ENCODE measurements at places on chromosomes 4 and X.

DNA sequence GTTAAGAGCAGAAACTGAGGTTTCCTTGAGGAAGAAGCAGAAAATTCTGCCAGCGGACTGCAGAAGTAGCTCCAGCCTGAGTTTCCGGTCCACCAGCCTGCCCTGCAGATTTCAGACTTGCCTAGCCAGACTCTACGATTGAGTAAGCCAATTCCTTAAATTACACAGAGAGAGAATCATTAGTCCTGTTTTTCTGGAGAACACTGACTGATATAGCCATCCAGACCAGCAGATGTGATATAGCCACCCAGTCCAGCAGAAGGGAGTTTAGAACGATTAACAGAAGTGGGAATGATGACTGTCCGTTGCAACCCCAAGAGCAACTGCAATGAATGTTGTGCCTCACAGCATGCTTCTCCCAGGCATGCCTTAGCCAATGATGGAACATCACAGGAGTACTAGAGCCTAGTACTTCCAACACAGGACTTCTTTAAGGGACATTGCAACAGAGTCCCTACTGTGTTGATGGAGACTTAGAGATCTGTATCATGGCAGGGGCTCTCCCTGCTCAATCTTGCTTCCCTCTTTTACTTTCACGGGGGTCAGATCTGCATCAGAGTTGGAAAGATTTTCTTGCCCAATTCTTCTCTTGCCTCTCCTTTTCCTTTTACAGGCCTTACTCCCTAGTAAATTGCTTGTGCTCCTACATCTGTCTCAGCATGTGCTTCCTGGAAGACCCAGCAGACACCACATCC is 264.6 kb upstream of the CLNK start:
- no peak for DNase-seq

- no peak for DNase-seq
Measured at GRCh38 chr4:127214931-127215330, 417.8 kb upstream of the INTU start.

DNA sequence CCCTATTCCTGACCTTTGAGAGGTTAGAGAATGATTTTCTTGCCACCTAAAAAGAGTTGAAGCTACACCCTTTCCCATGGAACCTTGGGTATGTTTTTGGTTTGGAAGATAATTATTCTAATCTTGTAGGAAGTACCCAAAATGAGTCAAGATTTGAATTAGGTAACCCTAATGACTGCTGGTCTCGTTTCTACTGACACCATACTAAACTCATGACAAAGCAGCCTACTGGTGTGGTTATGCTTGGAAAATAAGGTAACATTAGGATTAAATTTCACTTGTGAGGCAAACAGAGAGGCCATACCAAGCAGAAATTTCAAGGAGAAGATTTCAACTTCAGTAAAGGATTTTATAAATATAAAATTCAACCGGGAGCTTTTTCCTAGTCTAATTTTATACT is 107.9 kb downstream of the FBXW7 start:
- DNase-seq: no peak

- DNase-seq: no peak
Measured at GRCh38 chr4:82898322-82899243, 2.0 kb upstream of the THAP9 start.

DNA sequence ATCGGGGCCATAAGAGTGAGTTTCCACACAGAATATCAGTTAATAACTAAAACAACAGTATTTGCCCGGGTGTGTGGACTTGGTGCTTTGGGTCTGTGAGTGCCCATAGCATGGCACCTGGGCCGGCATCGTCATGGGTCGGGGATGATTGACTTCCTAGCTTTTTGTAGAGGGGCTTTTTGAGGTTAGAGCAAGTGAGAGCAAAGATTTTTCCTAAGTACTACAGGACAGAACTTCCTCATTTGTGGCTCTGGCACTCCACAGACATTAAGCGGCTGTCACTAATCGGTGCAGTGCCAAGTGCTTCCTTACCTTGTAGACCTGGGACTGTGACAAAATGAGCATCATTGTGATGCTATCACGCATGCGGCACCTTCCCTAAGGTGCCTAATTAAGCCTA is 81.0 kb downstream of the SHROOM2 start:
- DNase-seq: no peak

DNA sequence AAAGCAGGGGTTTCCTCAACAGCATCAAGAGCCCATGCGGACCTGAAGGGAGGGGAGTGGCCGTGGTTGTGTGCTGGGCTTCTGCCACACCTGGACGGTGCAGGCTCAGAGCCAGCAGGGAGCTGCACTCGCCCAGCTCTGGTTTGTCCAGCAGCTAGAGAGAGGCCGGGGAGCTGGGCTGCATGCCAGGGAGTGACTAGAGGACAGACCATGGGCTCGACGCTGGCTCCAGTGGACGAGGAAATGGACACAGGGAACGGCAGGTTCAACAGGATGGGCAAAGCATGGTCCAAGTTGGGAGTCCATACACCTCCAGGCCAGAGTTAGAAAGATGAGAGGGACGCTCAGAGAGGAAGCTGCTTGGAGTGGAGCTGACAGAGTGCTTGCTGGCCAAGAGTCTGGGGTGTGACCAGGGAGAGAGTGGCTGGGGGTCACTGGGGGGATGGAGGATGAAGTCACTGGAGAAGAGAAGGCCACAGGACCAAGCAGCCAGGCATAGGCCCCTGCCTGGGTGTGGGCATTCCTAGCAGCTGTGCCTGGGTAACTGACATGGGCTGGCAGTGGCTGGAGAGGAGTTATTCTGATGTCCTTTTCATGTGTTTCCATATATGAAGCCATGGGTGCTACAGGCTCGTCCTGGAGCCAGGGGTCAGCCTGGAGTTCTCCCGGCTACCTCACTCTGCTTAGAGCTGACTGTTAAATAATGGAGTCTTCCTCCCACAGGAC is 42.8 kb downstream of the HTT-AS start:
- DNase-seq: no peak

DNA sequence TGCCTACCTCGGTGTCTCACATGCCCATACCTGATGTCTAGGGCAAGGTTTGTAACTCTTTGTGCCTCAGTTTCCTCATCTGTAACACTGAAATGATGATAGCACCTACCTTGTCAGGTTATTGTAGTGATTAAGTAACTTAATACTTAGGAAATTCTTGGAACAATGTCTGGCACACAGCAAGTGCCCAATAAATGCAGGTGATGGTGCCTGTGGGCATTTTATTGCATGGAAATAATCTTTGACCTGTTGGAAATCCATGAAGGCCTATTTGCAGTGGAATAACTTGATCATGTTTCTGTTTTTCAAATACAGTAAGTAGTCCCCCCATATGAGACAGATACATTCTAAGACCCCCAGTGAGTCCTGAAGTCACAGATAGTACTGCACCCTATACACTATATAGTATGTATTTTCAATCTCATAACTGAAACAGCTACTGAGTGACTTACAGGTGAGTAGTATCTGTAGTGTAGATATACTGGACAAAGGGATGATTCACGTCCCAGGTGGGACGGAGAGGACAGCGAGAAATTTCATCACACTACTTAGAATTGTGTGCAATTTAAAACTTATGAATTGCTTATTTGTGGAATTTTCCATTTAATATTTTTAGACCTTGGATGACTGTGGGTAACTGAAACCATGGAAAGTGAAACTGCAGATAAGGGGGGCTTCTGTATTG is 42.1 kb downstream of the AFF1 start:
- DNase-seq: no peak

DNA sequence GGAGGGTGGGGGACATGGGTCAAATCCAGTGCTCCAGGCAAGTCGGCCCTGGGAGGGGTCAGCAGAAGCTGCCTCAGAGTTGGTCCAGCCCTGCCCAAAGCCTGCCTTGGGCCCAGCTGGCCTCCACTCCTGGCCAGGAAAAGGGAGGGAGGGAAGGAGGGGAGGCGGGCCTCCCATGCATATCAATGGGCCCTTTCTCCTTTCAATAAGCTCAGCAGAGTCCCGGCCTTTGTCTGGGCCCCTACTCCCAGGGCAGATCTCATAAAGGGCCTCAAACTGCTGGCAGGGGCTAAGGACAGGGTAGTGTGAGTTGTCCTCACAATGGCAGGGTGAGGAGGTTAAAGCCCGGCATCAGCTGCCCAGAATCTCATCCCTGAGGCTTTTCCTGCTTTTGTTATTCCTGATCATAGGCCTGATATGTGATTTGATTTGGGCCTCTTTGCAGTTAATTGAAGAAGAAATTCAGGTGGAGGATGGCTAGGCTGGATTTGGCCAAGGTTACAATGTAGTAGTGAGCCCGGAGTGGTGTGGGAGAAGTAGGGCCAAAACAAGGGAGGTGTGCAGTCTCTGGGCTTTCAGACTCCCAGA is 121.1 kb upstream of the ATP6AP2 start:
- no peak for DNase-seq

DNA sequence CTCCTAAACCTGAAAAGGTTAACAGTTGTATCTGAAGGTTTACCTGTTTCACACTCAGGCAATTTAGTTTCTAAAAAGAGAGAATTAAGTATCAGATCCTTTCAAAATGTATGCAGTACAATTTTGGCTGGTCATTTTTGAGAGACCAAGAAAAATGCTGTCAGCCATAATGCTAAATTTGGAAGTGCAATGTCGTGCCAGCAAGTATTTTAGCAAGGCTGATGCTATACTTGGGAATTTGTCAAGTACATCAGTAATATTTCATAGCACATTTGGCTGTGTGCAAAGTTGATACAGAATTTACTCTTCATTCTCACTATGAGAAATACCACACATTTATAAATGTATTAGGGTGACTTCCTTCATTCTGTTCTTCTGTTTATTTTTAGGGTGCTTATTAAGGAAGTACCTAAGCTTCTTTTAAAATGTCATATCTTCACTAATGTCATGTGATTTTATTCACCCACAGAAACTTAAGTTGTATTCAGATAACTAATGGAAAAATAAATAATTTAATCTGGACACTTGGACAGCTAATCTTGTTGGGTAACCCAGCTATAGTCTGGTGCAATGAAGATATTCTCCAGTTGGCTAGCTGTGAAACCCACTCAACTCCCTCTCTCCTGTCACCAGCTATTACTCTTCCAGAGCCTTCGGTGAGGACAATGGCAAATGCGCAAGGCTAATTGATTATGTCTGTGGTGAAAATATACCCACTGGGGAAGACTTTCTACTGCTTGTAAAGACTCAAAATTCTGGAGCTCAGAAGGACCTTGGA is 84.2 kb upstream of the TLL1 start:
- DNase-seq: no peak

DNA sequence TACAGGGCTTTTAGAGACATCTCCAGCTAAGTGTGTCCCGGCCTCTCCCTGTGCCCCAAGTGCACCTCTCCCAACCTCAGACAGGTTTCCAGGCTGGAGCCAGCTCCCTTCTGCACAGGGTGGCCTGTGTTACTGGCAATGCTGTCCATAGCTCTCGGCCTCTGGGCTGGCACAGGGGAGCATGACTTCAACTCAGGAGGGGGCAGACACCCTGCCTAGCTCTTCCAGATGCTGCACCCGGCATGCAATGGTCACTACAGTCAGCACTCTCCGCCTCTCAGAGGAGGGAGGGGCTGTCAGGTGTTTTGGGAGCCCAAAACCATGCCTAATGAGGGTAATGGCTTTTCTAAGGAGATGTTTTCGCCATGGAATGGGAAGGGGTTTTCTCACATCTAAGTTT is 2.4 kb upstream of the IRAK1 start:
- DNase-seq: no peak

GRCh38 chrX:23742174-23742696 is 841 bp downstream of the ACOT9 start:
- peak; percentile 61 for DNase-seq

DNA sequence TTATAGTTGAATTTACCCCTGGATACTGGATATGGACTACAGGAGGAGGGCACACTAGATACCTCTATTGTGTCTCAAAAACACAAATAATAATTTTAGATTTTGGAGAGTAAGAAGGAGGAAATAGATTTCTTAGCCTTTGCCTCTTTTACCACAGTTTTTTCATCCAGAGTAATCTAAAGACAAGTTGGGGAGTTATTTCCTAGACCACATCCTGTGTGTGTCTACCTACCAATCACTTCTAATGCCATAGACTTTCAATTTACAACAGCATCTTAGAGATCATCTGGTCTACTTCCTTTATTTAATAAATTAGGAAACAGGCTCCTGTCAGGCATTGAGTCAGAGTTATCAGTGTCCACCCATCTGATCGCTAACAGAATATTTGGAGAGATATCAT is 191.5 kb downstream of the EDA start:
- no peak for DNase-seq

DNA sequence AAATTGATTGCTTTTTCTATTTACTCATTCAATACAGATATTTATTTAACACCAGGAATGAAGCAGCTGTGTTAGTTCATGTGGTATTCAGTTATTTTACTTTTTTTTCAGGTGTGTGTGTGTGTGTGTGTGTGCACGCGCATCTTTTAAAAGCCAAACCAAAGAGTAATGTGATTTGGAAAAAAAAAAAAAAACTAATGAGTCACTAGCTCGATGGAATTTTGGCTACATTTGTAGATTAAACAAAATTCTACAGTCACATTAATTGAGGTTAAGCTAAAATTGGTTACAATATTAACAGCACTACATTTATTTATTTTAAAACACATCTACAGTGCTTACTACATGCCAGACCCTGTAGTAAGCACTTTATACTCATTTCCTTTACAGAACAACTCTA is 66.8 kb downstream of the HHIP start:
- DNase-seq: no peak

DNA sequence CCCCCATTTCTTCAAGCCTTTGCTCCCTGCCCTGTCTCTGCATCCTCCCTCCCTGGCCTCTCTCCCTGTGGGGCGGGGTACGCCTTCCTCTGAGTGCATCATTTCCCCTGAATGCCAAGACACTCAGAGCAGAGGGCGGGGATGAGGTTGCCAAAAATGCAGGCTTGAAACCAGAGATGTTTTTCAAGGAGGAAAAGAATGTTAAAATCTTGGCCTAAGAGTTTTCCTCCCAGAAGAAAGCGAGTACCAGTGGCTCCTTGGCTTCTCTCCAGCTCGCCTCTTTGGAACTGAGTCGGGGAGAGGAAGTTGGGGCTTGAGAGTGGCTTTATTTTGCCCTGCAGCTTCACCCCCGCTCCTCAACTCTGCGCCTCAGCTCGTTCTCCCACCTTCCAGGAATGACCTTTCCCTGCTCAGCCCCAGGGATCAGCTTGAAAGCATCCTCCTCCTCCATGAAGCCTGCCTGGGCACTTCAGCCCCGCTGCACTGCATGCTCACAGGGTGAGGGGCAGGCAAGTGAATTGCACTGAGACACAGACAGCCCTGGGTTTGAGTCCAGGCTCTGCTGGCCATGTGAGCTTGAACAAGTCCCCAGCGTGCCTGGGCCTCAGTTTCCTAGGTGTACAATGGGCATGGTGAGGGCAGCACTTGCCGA is 57.5 kb upstream of the SORCS2 start:
- DNase-seq: peak; percentile 74

- DNase-seq: no peak
Measured at GRCh38 chr4:53511014-53511413, 80.3 kb downstream of the LNX1 start.
